ENCODE measurements at places on chromosomes 16 and 17. TPM values are rescaled to one million over a fixed set of nuclear protein-coding genes. Genes with fewer than 3 reads are reported as not detected.
A peak's percentile ranks its signal among the peaks of the same experiment; 100 is the strongest.

SOST gene
- not detected for total RNA-seq

CBFA2T3 gene
- 1.2 TPM for total RNA-seq

CSH2 gene
- total RNA-seq, result not detected

PITPNM3 gene
- 0.81 TPM for total RNA-seq

PIRT gene
- not detected for total RNA-seq

SULT1A2 gene
- 1.2 TPM for total RNA-seq

TBC1D26 gene
- total RNA-seq, result 0.74 TPM

DNA sequence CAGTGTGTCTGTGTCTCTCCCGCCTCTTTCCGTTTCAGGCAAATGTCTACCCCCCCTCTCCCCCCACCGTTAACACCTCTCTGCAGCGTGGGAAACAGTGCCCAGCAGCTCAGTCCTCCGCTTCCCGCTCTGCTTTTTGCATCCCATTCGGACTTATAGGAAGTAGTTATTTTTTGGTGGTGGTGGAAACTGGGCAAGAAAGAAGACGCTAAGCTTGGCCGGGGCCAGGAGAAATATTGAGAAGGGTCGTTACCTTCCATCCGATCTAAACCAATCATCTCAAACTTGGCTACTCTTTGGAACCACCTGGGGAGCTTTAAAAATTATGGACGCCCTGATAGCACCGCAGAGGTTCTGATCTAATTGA lies 499 bp upstream of the HLF start:
- H3K27me3 ChIP-seq, result peaks cover 89% of the 10 kb centered on the region
- DNase-seq, result no peak
- no peaks in the 10 kb centered on the region for H3K36me3 ChIP-seq
- H3K4me3 ChIP-seq, result peak overlapping the region; percentile 66

DNA sequence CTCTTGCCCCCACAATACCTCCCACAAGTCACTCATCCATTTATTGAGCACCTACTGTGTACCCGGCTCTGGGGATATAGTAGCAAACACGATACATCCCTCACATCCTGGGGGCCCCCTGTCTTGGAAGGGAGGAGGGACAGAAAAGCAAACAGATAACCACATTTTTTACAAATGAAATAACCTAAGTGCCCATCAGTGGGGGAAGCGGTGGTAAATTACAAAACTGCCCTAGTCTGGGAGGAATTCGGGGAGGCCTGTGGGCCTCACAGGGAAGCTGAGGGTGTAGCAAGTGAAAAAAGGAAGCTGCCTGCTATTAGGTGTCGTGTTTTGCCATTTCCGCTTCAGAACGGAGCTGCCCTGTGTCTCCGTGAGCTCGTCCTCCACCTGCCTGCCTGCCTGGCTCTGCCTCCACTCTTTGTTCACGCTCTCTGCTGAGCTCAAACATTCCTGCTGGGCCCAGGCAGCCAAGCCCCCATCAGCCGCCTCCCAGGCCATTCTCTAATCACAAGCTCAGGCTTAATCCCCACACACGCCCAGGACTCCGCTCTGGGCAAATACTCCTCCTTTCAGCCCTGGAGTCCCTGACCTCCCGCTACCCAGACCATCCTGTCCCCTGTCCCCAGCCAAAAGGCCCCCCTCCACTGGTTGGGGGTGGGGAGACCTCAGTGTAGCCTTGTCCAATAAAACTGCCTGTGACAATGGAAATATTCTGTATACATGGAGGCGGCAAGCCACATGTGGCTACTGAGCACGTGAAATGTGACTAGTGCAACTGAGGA lies 10.2 kb upstream of the SEC14L5 start:
- no peaks in the 10 kb centered on the region for H3K36me3 ChIP-seq
- H3K4me3 ChIP-seq, result no peak overlapping the region

- no peak for DNase-seq
- no peaks in the 10 kb centered on the region for H3K36me3 ChIP-seq
- H3K27me3 ChIP-seq, result peaks cover 47% of the 10 kb centered on the region
- no peak overlapping the region for H3K4me3 ChIP-seq
- no peak overlapping the region for H3K27ac ChIP-seq
- H3K4me1 ChIP-seq, result no peaks in the 10 kb centered on the region
Measured at GRCh38 chr17:42920106-42920900, 19.7 kb downstream of the G6PC1 start.

DNA sequence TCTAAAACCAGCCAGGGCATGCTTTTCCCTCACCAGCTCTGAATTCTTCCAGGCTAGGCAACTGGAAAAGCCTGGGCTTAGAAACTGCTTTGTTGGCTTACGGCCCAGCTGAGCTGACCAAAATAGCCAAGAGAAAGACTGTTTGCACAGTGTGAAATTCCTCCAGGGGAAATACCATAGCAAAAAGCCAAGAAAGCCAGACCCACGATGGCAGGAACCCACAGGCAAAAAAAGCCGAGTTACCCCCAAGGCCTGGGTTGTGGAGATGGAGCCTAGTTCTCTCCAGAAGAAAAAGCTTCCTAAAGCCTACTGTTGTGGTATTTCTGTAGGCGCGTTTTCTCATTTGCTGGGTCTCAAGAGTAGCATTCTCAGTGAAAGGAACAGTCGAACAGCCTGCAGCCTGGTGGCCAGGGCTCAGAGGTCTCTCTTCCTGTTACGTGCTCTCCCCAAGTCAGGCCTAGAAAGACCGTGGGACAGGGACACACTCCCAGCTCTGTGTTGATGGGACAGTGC lies 9.2 kb downstream of the SP2 start:
- peaks cover 2% of the 10 kb centered on the region for H3K36me3 ChIP-seq
- DNase-seq, result no peak
- no peak overlapping the region for H3K27ac ChIP-seq
- H3K27me3 ChIP-seq, result no peaks in the 10 kb centered on the region
- peaks cover 17% of the 10 kb centered on the region for H3K4me1 ChIP-seq

- DNase-seq, result peak; percentile 24
- peak overlapping the region; percentile 98 for H3K27ac ChIP-seq
- peak overlapping the region; percentile 92 for H3K4me3 ChIP-seq
- peaks cover 64% of the 10 kb centered on the region for H3K4me1 ChIP-seq
- no peaks in the 10 kb centered on the region for H3K27me3 ChIP-seq
- peaks cover 12% of the 10 kb centered on the region for H3K36me3 ChIP-seq
Measured at GRCh38 chr16:46974352-46974751, 878 bp upstream of the DNAJA2 start.

DNA sequence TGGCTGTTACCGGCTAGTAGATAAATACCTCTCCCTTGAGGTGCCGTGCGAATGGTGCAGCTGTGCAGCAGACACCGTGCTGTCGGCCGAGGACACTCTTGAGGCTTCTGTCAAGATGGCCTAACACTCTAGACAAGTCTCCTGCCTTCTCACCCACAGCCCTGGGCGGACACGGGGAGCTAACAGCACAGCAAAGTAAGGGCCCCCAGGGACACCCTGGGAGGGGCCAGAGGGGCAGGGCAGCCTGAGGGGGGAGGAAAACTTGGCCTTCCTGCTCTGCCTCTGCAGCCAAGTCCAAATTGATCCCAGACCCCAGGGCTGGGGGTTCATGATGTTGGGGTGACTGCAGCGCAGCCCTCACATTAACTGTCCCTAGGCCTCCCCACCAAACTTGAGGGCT lies 210.2 kb downstream of the RPTOR start:
- no peak overlapping the region for H3K27ac ChIP-seq
- DNase-seq, result no peak
- H3K36me3 ChIP-seq, result peaks cover 4% of the 10 kb centered on the region
- H3K4me1 ChIP-seq, result peaks cover 89% of the 10 kb centered on the region
- H3K4me3 ChIP-seq, result no peak overlapping the region

DNA sequence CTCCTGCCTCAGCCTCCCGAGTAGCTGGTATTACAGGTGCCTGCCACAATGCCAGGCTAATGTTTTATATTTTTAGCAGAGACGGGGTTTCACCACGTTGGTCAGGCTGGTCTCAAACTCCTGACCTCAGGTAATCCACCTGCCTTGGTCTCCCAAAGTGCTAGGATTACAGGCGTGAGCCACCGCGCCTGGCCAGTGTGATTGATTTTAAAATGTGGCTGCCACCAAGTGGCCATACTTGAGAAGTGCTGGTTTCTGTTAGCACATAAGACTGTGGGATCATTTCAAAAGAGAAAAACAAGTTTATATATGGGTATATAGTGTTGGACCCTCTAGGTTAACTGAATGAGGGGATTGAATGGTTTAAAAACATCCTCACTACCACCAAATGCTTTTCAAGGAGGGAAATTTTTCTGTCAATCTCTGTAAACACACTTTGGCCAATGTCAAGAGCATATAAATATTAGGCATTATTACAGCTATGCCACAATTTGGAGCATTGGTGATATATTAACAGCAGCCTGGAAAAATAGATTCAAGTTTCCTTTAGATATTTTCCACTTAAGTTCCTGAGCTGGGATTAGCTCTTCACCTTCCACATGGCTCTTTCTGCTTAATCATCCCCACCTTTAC lies 13.5 kb upstream of the DHRS13 start:
- H3K4me1 ChIP-seq, result peaks cover 24% of the 10 kb centered on the region
- no peaks in the 10 kb centered on the region for H3K27me3 ChIP-seq
- peak overlapping the region; percentile 72 for H3K27ac ChIP-seq

DNA sequence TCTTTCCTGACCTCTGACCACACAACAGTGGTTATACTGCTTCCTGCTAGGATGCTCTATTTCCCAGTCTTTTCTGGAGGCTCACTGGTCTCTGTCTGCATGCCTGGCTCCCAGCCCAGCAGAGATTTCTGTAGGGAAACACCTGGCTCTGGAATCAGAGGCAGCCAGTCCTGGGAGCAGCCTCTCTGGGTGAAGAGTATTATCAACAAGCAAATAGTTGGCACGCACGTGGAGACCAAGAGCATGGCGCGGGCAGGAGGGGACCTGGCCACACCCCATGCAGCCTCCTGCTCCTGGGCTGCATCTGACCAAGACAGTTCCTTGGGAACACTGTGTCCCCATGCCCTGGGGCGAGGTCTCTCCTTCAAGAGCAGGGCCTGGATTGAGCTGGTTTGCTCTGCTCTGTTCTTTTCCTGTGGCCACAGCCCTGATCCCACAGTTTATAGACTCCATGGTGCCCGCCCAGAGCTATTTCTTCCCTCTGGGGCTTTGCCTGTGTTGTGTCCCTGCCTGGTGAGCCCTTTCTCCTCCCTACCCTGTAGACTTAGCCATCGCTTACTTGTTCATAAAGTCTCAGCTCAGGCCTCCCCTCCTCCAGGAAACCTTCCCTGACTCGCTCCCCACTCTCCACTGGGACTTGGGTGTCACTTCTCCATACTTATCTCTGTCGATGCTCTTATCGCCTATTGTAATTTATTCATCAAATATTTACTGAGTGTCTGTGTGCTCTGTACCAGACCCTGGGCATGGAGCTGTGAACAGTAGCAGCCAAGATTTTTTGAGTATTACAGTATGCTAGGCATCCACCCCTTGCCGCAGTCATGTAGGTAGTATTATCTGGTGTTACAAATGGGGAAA lies 60.6 kb downstream of the SCNN1B start:
- no peak overlapping the region for H3K27ac ChIP-seq
- H3K36me3 ChIP-seq, result no peaks in the 10 kb centered on the region
- H3K27me3 ChIP-seq, result no peaks in the 10 kb centered on the region
- DNase-seq, result no peak

DNA sequence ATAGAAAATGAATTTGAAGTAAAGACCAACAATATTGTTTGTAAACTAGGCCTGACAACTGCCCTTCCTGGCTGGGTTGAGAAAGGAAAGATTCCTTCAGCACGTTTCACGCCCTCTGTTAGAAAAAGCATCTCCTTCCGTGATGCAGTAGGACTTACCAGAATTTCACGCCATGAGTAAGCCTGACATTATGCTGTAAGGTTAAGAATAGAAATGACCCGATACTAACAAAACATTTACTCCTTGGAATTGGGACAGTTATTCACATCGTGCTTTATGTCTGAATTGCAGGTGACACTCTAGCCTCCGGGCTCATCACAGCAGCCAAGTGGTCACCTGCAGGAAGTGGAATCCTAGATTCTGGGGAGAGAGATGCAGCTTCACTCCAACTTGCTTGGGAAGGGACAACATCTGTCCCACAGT lies 17.5 kb downstream of the MARCHF10 start:
- H3K4me3 ChIP-seq, result no peak overlapping the region
- H3K36me3 ChIP-seq, result peaks cover 5% of the 10 kb centered on the region
- no peak for DNase-seq
- peaks cover 27% of the 10 kb centered on the region for H3K27me3 ChIP-seq
- H3K4me1 ChIP-seq, result peaks cover 10% of the 10 kb centered on the region

DNA sequence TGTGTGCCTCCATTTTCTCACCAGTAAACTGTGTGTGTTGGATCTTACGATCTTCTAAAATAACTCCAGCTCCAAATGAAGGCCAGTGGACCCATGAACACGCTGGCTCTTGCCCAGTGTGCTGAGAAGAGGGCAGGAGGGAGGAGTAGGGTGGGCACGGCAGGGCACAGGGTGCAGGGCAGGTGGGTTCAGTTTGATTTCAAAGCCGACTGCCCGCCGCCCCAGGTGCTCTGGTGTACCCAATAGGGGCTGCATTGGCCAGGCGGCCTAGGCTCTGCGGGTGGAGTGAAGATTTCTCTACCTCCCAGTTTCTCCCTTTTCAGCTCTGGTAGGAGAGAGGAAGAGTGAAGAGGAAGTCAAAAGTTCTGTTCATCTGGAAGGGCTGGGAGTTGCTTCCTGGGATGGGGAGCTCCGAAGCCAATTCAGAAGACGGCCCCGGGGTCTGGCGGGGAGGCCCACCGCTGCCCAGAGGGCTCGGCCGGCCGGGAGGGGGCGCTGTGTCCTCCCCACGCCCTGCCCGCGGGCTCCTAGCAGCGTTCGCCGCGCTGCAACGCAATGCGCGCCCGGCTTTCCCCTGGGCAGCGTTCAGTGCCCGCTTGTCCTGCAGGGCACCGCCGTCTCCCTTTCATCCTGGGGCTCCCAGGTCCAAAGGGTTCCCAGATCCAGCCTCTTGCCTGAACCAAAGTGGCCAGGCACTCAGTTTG lies 1.1 kb upstream of the CRHR1 start:
- peak; percentile 66 for DNase-seq
- peaks cover 71% of the 10 kb centered on the region for H3K27me3 ChIP-seq
- H3K27ac ChIP-seq, result no peak overlapping the region
- no peaks in the 10 kb centered on the region for H3K36me3 ChIP-seq
- no peaks in the 10 kb centered on the region for H3K4me1 ChIP-seq
- peak overlapping the region; percentile 84 for H3K4me3 ChIP-seq

- peaks cover 15% of the 10 kb centered on the region for H3K27me3 ChIP-seq
- H3K27ac ChIP-seq, result no peak overlapping the region
- H3K4me3 ChIP-seq, result no peak overlapping the region
Measured at GRCh38 chr16:9151597-9151996, 60.2 kb downstream of the HAPSTR1 start.

GRCh38 chr17:61314368-61315078 lies 85.1 kb upstream of the TBX2 start:
- no peak overlapping the region for H3K4me3 ChIP-seq
- no peaks in the 10 kb centered on the region for H3K27me3 ChIP-seq
- no peak overlapping the region for H3K27ac ChIP-seq

DNA sequence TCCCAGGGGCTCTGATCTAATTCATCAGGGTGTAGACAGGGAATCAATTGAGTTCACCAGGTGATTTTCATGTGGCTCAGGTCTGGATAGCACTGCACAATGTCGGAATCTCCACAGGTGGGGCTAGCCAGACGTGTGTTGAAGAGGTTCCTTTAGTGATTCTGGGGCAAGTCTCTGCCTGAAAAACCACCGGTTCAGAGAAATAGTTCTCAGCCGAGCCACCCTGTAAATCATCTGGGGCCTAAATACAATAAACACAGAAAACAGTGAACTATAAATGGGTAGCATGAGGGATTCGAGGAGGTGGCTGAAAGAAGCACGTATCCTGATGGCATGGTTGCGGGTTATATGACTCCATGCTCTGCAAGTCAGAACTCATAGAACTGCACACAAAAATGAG lies 21.3 kb downstream of the ASPA start:
- no peak for DNase-seq
- H3K36me3 ChIP-seq, result no peaks in the 10 kb centered on the region
- no peak overlapping the region for H3K4me3 ChIP-seq
- H3K27ac ChIP-seq, result no peak overlapping the region
- H3K27me3 ChIP-seq, result peaks cover 4% of the 10 kb centered on the region

- no peaks in the 10 kb centered on the region for H3K4me1 ChIP-seq
- peaks cover 10% of the 10 kb centered on the region for H3K27me3 ChIP-seq
- H3K4me3 ChIP-seq, result no peak overlapping the region
Measured at GRCh38 chr16:83737729-83738354, 69.9 kb upstream of the HSBP1 start.
